Progenitor cell of endocrine pancreas (in vitro differentiated cells): ENCODE measurements at places on chromosomes 6 and 20. TPM values are rescaled to one million over a fixed set of nuclear protein-coding genes. Genes with fewer than 3 reads are reported as not detected.

Gene SPTLC3
- 42.7 and 52.2 TPM in 2 replicates for total RNA-seq

- H3K4me3 ChIP-seq, result peak overlapping the region; percentile 74
- no peaks in the 10 kb centered on the region for H3K36me3 ChIP-seq
- peak overlapping the region; percentile 76 for H3K27ac ChIP-seq
These were observed 7.2 kb upstream of the MDGA1 start for GRCh38 chr6:37704923-37705238.

GRCh38 chr20:4135385-4136077 lies 120.2 kb upstream of the RNF24 start:
- H3K27me3 ChIP-seq, result peaks cover 7% of the 10 kb centered on the region
- H3K4me1 ChIP-seq, result peaks cover 19% of the 10 kb centered on the region
- no peak overlapping the region for H3K4me3 ChIP-seq
- DNase-seq, result no peak

DNA sequence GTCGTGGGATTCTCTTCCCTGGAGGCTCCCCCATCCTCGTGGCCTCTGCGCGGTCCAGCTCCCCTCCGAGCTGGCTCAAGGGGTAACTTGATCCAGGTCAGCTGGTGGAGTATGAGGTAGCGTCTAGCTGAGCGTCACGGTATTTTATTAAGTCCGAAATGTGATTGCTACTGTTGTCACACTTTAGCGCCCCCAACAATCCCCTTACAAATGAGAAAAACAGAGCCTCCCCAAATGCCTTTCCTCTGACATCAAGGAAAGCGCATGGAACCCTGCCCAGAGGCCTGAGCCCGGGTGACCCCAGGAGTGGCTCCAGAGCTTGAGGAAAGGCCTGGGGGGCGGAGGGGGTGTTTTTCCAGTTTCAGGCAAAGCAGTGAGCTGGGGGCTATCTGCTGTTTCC lies 192.4 kb downstream of the ZMYND8 start:
- DNase-seq, result no peak
- H3K27me3 ChIP-seq, result peaks cover 3% of the 10 kb centered on the region
- H3K4me3 ChIP-seq, result no peak overlapping the region
- no peak overlapping the region for H3K27ac ChIP-seq
- H3K4me1 ChIP-seq, result peaks cover 1% of the 10 kb centered on the region
- H3K36me3 ChIP-seq, result no peaks in the 10 kb centered on the region
